Left kidney (tissue), 8 donors: ENCODE measurements at places on chromosomes 12 and 14. TPM values are rescaled to one million over a fixed set of nuclear protein-coding genes. Genes with fewer than 3 reads are reported as not detected.
A peak's percentile ranks its signal among the peaks of the same experiment; 100 is the strongest.

DNA sequence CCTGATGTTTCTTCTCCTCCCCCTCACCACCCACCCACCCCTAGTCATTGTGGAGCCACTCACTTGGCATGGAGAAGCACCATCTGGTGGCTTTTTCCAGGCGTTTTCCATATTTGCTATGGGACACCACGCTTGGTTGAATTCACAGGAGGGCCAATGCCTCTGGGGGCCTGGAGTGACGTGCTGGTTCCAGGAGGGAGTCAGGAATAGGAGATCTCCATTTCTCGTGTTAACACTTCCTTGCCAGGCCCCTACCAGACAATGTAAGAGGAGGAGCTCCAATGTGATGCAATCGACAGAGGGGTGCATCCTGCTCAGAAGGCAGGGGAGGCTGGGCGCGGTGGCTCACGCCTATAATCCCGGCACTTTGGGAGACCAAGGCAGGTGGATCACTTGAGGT lies 21.6 kb upstream of the TESC start:
- no peak for DNase-seq

- peak; percentile 97 for DNase-seq
These were observed at the start of gene LARP4 for GRCh38 chr12:50400638-50401499. TSS of gene LARP4 (plus strand) at chr12:50400885. CDS start at chr12:50401011, 126 bp downstream.

DNA sequence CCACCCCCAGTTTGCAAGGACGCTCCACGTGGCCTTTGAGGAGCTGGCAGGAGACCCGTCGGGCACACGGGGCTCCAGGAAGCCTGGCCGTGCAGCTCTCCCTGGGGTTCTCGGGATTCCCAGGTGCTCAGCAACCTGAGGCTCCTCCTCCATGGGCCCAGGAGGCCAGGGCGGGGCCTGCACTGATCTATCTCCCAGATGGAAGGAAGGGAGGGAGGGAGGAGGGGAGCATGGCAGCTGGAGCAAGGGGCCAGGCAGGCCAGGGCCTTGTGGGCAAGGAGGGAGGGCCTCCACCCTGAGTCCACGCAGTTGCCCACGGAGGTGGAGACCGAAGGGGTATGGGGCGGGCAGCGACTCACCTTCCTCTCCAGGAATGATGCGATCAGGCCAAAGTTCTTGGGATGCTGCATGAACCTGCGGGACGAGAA lies 127.3 kb downstream of the RFLNA start:
- no peak for DNase-seq

DNA sequence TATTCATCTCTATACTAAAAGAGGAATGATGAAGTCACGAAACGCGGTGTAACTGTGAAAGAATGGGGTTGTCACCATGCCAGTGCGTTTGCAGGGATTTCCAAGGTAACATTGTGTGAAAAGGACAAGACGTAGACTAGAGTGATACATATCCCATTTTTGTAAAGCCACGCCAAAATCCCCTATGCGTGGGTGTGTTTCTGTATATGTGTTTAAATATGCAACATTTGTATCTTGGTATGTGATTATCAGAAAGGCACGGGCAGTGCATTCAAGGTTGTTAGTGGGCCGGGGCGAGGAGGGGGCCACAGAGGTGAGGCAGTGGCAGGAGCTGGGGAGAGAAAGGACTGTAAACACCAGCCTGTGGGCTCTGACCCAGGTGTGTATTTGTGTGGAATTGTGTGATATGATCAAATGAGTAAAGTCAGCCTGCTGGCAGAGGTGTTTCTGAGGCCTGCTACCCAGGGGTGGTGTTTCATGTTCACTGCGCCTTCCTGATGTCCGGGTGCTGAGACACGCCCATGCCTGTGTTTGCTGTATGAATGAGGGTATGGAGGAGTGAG lies 137.8 kb downstream of the ADGRD1 start:
- no peak for DNase-seq

GRCh38 chr12:54471793-54472192 lies 1.6 kb downstream of the GTSF1 start:
- DNase-seq: no peak

- DNase-seq: no peak
These were observed 240.6 kb upstream of the CAND1 start for GRCh38 chr12:67028529-67028928.

GRCh38 chr12:133135747-133136146 lies 5.3 kb downstream of the ZNF10 start:
- DNase-seq: no peak

DNA sequence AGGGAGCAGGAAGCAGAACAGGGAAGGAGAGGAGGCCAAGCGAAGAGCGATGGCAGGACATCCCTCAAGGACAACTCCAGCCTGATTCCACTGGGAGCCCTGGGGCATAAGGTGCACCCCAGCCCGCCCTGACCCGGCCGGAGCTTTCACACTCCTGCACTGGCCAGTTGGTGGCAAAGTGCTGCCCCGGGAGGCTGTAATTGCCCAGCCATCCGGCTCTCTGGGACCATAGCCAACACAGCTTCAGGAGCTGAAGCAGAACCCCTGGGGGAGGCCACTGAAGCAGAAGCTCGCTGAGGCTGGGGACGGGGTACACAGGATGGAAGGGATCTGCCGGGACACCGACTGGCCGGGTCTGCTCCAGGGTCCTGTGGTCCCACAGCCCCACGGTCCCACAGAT lies 41.9 kb upstream of the BEGAIN start:
- no peak for DNase-seq

Gene FOXG1
- 0.03 TPM for polyA plus RNA-seq

Gene CALM1
- 386 TPM for polyA plus RNA-seq

Gene PRICKLE1
- 48.6 TPM for polyA plus RNA-seq

Gene HOXC9
- polyA plus RNA-seq: 25.2 TPM

Gene ATP23
- polyA plus RNA-seq: 11.0 TPM

Gene LHX5
- polyA plus RNA-seq: not detected
